BJ (cell line): ENCODE measurements at places on chromosomes 11 and 22. TPM values are rescaled to one million over a fixed set of nuclear protein-coding genes. Genes with fewer than 3 reads are reported as not detected.

DNA sequence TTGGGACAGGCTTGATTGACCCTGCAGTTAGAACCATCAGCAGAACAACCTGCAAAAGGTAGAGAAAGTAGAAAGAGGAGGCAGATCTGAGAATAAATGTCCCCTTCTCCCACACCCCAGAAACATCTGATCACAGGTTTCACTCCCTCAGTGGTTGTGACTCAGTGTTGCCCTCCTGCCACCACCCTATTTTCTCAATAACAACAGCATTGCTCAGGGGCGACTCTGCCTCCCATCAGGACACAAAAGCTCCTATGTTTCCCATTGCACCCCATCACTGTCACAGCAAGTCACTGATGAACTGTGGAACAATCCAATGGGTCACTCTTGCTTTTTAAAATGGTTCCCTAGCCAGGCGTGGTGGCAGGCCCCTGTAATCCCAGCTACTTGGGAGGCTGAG, 110.2 kb downstream of the RASSF10 start:
- no peak for DNase-seq

Gene CNTN5
- not detected in 2 replicates for polyA plus RNA-seq

GRCh38 chr11:46119352-46120216, 1.7 kb downstream of the PHF21A start:
- no peak for DNase-seq

Gene BDNF
- 47.4 and 62.6 TPM in 2 replicates for polyA plus RNA-seq

DNA sequence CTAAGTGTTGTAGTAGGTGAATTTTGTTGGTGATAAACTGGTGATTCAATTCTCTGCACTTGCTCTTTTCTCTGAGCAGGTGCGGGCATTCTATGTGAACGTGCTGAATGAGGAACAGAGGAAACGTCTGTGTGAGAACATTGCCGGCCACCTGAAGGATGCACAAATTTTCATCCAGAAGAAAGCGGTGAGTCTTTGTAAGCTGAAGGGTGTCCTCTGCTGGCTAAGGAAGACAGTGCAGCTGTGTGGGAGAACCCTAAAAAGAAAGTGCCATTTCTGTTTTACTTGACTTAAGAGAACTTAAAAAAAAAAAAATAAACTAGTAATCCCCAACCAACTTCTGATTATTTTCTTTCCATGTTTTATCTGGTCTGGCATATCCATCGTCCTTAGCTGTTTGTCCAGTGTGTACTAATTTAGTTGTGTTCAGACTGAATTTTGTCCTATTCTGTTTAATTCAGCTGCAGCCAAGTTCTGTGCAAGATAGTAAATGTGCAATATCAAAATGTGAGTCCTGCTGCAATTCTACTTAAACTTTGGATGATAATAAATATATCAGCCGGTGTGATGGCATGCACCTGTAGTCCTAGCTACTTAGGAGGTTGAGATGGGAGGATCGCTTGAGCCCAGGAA, 29.6 kb downstream of the CAT start:
- DNase-seq = no peak

GRCh38 chr11:78397398-78397797, 20.2 kb downstream of the GAB2 start:
- no peak for DNase-seq

DNA sequence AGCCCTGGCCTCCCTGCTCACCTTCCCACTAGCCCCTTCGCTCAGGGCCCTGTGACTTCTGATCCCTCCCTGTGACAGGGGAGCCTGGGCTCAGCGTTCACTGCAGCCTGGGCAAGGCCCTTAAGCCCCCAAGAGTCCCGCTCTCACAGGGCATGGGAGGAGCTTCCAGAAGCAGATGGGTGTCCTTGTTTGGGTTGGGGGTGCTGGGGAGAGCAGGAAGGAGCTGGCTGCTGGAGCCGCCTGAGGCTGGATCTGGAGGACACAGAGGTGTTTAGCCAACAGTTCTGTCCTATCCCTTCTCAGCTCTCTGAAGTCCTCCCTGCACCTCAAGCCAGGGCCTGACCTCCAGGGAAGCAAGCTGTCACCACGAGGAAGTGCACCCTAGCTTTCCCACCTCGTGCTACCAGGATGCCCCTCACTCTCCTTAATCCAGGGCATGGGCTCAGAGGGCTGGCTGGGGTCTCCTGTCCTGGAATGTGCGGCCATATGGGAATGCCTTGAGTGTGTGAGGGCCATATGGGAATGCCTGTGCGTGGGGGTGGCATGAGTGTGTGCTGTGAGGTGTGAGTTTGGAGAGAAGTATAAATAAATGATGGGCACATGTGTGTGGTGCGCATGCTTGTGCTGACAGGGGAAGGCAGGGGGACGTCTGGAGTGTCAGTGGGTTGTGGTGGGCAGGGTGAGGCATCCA, 25.0 kb upstream of the TUB start:
- DNase-seq = no peak

Gene NUDT8
- 1.3 and 1.7 TPM in 2 replicates for polyA plus RNA-seq
